ENCODE measurements at places on chromosomes 16 and 17. TPM values are rescaled to one million over a fixed set of nuclear protein-coding genes. Genes with fewer than 3 reads are reported as not detected.

GRCh38 chr16:4089811-4090301, 26.4 kb downstream of the ADCY9 start:
- no peaks in the 10 kb centered on the region for H3K4me1 ChIP-seq
- H3K27ac ChIP-seq = no peak overlapping the region
- H3K36me3 ChIP-seq = no peaks in the 10 kb centered on the region
- no peaks in the 10 kb centered on the region for H3K27me3 ChIP-seq
- no peak overlapping the region for H3K4me3 ChIP-seq
- DNase-seq = no peak

The TMEM98 gene
- polyA plus RNA-seq = 37.2 TPM

The PYDC1 gene
- polyA plus RNA-seq = not detected

The KRTAP17-1 gene
- not detected for polyA plus RNA-seq

- H3K27me3 ChIP-seq = no peaks in the 10 kb centered on the region
- no peaks in the 10 kb centered on the region for H3K4me1 ChIP-seq
- H3K4me3 ChIP-seq = no peak overlapping the region
- H3K36me3 ChIP-seq = peaks cover 24% of the 10 kb centered on the region
Observed at GRCh38 chr16:19666477-19666876, 51.5 kb downstream of the KNOP1 start.

Measured in adrenal gland (tissue), 19 donors.